ENCODE measurements at places on chromosomes 3 and 15.

DNA sequence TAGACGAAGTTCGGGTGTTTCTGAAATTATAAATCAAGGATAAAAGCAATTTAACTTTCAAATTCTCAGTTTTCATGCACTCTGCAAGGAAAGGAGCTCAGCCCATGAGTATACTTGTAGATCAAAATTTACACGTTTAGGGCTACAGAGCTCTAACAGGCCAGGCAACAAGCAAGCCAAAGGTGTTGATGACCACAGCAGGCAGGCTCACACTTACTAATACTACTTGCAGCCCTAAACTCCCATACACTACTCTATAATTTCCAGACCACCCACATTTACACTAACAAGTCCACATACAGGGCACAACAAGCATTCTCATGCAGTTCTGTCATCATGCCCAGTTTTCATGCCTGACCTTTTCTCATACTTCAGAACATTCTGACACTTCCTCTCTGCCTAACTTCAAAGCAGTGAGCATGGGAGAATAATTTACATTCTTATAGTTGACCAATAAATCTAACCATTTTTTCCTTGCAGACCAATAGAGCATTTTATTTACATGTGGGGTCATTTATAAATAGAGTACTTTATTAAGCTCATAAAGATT lies 124.7 kb upstream of the FRMD4B start:
- DNase-seq: no peak

DNA sequence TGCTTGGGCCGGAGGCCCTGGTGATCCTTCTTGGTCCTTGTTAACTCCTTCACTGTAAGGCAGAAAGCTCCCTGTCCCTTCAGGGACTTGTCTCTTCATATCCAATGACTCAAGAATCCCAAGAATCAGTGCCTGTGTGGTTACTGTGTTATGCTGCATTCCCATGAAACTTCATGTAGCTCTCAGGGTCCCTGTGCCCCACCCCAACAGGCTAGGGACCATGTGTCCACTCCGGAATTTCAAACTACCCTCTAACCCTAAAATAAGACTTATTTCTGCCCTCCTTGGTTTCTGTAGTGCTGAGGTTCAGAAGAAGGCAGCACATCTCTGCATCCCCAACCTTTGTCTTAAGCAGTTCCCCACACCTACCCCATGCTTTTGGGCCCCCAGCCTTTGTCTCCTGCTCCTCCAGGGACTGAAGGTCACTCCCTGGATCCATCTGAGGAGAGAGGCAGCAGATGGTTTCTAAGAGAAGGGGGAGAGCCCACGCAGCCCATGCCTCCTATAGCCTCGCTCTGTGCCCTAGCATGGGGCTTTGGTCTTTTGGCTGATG lies 531 bp upstream of the MAP1A start:
- DNase-seq: no peak

- DNase-seq: no peak
Measured at GRCh38 chr3:23888617-23889228, 28.1 kb downstream of the NKIRAS1 start.

GRCh38 chr3:168951884-168952283 lies 711.6 kb downstream of the MECOM start:
- no peak for DNase-seq

- DNase-seq: no peak
Measured at GRCh38 chr15:48046813-48047438, 73.9 kb upstream of the SLC24A5 start.

DNA sequence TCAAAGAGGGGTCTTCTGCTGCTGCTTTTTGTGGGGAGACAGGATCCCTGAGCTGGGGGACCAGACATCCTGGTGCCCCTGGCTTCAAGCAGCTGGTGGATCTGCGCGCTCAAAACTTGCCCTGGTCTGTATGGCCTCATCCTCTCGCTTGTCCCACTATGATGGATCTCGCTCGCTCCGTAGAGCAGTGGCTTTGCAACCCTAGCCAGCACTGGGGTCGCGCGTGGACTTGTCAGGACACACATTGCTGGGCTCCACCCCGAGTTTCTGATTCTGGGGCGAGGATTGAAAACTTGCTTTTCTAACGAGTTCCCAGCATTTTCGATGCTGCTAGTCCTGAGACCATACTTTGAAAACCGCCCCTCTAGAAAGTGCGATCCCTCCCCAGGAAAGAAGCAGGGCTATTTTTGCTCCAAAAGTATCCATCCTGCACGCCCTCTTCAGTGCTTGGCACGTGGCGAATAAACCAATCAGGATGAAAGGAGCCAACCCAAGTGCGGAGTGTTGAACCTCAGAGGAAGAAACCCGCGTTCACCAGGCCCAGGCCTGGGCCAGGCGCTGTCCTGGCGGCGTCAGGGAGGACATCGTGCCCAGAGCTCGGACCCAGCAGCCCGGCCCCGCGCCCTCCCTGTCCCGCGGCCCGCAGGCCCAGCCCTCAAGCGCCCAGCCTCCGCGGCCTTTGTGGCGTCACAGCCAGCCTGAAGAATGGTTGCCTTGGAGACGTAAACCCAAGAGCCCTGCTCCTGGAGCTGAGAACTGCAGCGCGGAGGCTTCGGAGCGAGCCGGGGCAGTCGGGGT lies at the start of gene CFAP100:
CFAP100 (plus strand) TSS at position 731 of the 798 bp plus-strand sequence. CDS start 1,092 bp downstream, outside the sequence.
- DNase-seq: no peak

DNA sequence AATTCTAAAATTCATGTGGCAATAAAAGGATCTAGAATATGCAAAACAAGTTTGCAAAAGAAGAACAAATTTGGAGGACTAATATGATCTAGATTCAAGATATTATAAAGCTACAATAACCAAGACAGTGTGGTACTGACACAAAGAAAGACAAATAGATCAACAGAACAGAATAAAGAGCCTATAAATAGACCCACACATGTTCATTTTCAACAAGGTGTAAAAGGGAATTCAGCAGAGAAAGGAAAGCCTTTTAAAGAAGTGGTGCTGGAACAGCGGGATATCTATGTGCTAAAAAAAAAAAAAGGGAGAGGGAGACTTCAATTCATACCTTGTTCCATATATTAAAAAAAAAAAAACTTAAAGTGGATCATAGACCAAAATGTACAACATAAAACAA lies 149.0 kb downstream of the WDR76 start:
- DNase-seq: no peak

DNA sequence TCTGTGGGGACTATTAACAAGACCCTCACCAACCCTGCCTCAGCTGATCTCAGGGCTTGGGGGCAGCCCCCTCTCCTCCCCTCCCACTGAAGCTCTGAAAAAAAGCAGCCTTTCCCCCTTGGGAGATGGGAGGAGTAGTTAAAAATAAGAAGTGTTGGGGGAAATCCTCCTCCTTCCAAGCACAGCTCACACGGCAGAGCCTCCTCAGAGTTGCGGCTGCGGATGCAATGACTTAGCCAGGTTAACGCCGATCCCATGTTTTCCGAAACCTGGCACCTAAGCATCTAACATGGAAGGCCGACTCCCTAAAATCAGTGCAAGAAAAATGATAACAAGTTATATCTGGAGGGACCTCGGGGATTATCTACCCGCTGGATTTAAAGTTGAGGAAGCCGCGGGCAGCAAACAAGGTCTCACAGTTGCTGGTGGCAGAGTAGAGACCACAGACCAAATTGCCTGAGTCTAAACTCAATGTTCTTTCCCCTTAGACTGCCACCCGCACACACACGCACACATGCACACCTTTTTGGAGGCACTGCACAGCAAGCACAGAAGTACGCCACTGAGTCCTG lies 1.1 kb upstream of the TPM1 start:
- DNase-seq: no peak

DNA sequence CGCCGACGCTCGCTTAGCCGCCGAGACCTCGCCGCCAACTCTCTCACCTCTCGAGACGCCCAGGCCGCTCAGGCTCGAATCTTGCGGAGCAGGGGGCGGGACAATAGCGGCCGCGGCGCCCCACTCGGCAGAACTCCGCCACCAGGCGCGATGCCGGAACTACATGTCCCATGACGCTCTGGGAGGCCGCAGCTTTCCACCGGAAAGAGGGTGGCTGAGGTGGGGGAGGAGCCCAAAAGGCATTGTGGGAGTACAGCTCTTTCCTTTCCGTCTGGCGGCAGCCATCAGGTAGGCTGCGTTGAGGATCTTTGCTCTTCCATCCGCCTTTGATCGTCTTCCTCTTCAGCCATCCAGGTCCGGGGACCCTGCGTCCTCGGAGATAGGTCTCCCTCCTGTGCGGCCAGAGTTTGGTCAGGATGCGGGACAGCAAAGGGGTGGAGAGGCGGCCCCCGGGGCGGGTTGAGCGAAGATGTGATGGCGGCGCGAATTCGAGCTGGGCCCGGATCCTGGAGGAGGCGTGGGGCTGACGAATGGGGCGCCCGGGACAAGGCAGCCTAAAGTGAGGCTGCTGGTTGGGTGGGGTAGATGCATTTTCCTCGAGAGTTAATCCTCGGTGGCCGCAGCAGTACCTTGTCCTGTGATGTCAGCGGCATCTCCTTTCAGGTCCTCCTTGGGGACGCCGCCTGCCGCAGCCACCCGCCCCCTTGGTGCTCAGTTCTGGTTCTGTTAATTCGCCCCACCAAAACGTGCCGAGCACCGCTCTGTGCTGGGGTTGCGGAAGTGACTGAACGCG lies at the start of the genes NKIRAS1 and RPL15:
NKIRAS1 (minus strand) TSS at position 105 of the 793 bp plus-strand sequence. CDS start 6,086 bp downstream, outside the sequence.
RPL15 (plus strand) TSS at position 247 of the 793 bp plus-strand sequence. CDS start 728 bp downstream, outside the sequence.
- DNase-seq: peak; percentile 87

- no peak for DNase-seq
Measured at GRCh38 chr3:46491089-46492070, 6.4 kb upstream of the RTP3 start.

DNA sequence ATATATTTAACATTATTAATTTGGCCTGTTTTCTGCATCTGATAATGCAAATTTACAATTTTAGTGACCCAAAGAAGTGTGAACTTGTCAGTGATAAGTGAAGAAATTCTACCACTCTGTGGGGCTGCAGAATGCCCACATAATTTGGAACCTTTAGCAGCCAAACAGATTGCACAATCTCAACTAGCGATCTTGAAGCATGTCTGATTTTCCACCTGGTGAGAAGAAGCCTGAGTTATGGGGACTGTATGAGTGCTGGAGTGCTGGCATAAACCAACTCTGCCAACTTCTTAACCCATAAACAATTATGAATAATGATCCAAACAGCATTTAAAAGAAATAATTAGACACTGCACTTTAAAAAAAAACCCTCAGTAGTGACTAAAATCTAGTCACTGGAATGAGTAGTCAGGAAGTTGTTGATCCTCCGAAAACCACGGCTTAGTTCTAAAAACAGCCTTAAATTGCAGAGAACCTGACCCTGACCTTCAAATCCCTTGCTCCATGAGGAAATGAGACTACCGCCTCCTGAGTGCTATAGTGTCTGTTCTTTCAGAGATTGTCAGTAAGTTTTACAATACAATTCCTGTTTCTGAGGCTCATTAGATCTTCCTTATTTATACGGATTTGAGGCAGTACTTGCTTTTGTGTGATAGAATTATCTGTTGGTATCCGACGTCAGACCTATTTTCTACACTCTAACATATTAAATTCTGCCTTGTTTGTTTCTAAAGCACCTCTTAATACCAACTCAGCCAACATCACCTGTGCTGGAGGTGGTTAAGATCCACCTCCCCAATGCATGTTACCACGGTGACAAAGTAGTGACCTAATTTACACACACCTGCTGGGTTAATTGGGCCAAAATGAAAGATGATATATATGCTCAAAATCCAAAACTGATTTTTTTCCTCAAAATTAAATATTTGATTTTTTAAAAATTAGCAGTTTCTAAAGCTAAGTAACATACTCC lies 267.7 kb downstream of the ZBTB20 start:
- DNase-seq: no peak

GRCh38 chr3:64270142-64270865 lies 45.0 kb upstream of the PRICKLE2 start:
- DNase-seq: no peak

GRCh38 chr3:42491881-42492507 lies 10.4 kb upstream of the VIPR1 start:
- DNase-seq: no peak

- no peak for DNase-seq
Measured at GRCh38 chr3:30649572-30650318, 43.3 kb downstream of the TGFBR2 start.

DNA sequence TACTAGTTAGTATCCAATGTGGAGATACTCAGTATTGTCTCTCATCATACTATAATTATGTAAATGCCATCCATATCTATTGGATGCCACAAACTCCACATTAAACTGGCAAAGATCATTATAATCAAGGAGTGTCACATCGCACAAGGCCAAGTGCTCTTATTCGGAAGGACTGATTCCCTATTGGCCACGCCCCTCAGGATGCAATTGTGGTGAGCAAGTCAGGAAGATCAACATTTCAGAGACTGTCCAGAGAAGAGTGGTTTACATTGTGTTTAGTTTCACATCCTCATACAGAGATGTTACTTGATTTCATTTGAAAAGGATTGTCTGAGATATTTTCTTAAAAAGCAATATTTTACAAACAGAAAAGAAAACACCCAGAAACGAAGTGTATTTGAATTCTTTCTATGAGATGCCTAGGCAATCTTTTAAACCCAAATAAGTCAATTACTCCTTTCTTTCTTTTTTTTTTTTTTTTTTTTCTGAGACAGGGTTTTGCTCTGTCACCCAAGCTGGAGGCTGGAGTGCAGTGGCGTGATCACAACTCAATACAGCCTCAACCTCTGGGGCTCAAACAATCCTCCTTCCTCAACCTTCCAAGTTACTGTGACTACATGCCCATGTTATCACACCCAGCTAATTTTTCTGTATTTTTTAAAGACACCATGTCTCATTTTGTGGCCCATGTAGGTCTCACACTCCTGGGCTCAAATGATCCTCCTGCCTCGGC lies 369.1 kb downstream of the RBMS3 start:
- no peak for DNase-seq

DNA sequence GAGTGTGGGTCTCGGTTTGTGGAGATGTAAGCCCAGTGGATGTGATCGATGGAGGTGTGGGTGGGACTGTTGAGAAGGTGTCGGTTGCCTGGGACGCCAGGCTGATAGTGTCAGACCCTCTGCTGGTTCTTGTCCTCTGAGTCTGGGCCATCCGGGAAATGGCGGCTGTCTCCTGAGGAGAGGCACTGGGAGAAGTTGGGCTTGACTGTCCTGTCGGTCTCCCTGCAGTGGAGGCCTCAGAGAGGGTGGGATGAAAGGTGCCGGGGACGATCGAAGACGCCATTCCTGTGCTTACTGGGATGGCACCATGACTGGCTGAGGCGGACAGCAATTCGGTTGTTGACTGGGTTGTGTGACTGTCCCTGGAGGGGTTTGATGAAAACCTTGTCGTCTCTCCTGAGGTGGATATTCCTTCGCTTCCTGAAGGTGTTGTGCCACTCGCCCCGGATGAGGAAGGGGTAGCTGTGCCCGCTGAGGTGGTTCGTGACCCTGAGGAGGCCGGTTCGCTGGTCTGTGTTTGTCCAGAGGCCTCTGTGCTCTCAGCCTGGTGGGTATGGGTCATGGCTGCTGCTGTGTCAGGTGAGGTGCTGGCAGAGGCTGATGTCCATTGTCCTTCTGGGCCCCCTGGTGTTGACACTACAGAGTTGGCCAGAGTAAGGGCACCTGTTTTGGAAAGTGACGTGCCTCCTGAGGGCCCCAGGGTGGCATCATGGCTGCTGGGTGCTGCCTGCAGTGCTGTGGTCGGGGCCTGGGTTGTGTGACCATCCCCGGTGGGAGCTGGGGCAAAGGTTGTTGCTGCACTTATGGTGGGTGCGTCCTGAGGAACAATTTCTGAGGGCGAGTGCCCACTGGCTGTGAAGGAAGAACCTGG lies 22.8 kb downstream of the MUC4 start:
- no peak for DNase-seq
